ENCODE measurements at places on chromosomes 1 and 21. TPM values are rescaled to one million over a fixed set of nuclear protein-coding genes. Genes with fewer than 3 reads are reported as not detected.

Gene FAM72D
- 0.25 TPM for total RNA-seq

- DNase-seq: no peak
These were observed 138.5 kb upstream of the SGIP1 start for GRCh38 chr1:66395202-66396061.

DNA sequence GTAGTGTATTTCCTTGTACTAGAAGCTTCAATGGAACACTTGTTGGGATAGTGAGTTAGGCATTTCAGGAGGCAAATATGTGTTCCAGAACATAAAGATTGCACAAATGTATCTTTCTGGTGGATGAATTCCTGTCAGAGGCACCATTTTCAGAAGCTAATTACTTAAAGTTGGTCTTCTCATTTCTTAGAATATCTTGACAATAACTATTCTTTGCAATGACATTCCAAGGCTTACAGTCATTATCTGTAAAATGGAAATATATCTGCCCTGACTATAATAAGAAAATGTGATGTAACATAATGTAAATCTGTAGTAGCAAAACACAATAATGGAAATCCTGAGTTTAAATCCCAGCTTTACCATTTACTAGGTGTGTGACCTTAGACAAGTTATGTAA lies 2.7 kb downstream of the VCAM1 start:
- DNase-seq: no peak

Gene AKR1A1
- total RNA-seq: 88.3 TPM

Gene RYR2
- 4.7 TPM for total RNA-seq

Gene SPATA45
- not detected for total RNA-seq

Gene SMIM11
- 10.5 TPM for total RNA-seq

Gene FMO1
- 4.1 TPM for total RNA-seq

All from ovary (tissue), 10 donors.